ENCODE measurements at places on chromosomes 12 and 14.

DNA sequence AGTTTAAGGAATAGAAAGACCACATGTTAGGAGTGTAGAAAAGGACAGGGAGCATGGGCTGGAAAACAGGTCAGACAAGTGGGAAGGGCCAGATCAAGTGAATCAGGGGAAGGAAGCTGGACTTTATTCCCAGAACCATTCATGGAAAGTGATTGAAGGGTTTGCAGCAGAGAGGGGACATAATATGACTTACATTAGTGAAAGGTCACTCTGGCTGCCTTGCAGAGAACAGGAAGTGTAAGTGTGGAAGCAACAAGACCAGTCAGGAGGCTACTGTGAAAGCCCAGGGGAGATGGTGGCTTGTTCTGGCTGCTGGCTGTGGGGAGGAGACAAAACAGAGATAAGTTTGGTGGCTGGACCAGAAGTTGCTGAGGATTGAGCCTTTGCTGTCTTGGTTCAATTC, 69.1 kb downstream of the VCPKMT start:
- DNase-seq = no peak

DNA sequence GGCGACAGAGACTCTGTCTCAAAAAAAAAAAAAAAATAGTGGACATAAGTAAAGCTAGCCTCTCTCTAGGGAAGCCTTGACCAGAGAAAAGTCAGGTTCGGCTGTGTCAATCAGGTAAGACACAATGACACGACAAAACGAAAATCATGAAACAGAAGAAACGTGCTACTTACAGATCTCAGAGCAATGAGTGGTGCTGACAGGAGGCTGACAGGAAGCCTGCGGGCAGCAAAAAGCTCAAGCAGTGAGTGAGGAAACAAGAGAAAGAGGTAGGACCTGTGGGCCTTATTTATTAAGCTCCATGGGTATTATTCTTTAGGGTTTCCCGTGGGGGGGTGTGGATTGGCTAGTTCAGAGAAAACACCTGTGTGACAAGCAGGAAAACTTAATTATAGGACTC, 363.1 kb downstream of the KCNH5 start:
- DNase-seq = no peak

DNA sequence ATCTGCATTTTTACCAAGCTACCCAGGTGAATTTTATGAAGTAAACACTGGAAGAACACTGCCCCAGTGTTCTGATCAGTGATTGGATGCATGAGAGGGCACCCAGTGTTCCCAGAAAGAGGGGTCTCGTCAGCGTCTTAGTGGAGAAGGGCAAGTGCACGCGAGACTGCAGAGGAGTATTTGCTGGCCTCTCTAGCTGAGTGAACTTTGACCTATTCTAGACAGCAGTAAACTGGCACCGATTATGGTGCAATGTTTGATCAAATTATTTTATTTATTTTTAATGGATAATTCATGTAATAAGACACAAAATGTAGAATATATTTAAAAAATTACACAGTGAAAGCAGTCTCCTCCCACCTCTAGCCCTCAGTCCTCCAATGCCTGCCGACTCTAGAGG, 5.3 kb upstream of the GALNT8 start:
- no peak for DNase-seq

DNA sequence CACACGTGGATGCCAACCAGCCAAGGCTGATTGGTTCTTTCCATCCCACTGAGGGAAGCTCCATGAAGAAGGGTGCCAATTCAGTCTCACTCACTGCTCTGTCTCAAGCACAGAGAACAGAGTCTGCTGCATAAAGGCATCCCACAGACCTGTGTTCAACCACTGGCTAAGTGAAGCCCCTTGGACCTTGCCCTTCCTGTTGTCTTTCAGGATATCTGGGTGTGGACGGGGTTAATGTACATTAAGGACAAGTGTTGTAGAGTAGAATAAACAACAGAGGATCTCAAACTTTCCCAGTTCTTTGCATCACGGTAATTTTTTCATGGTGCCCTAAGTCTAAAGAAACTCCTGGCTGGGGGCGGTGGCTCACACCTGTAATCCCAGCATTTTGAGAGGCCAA, 33.1 kb upstream of the GPATCH2L start:
- DNase-seq = no peak

DNA sequence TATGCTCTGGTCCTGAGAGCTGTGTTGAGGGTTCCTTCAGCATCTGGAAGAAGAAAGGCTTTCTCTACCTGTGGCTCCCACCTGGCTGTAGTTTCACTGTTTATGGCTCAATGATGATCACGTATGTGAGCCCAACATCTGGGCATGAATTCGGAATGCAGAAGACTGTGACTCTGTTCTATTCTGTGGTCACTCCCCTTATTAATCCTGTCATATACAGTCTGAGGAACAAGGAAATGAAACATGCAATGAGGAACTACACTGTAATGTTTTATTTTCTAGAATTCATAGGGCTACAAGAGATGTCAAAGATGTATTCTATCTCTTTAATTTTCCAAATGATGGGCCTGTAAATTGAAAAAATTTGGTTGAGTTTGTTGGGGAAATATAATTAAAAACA, 10.8 kb upstream of the OR11G2 start:
- DNase-seq = no peak

DNA sequence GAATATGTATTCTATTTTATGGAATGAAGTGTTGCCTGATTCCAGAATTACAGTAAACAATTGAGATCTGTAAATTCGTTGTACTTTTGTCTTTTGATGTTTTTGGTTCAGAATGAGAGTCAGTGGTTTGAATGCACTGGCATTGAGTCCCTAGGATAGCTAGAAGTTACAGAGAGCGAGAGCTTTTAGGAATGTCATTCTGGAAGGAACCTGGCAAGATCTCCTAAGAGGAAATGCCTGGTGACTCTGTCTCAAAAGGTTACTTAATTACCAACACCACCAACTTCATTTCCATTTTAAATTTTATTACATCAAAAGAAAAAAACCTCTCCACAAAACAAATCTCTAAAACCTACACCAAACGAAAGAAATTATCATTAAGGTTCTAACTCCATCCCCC, 6.0 kb upstream of the CEBPE start:
- no peak for DNase-seq

DNA sequence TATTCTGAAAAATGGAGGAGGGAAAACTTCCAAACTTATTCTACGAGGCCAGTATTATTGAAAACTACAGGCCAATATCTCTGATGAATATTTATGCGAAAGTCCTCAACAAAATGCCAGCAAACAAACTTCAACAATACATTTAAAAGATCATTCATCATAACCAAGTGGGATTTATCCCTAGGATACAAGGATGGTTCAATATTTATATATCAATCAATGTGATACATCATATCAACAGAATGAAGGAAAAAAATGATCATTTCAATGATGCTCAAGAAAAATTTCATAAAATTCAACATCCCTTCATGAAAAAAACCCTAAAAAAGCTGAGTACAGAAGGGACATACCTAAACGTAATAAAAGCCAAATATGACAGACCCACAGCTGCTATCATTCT, 45.9 kb upstream of the LMNTD1 start:
- DNase-seq = no peak

DNA sequence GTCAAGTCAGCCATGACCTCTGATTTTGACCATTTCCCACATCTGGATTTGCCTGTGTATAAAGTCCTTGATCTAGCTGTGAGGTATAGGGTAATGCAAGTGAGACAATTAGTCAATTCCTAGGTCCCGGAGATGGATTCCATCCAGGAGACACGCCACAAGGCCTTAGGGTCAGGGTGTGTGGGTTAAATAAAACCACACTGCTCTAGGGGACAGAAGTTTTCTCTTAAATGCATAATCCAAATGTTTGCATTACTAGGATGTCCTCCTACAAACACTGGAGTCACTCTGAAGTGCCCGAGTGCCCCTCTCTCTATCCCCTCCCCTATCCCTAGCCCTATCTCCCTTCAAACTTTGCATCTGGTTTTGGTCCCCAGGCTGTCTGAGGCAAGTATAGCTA, 26.8 kb downstream of the LRIG3 start:
- no peak for DNase-seq

GRCh38 chr12:48875944-48876515, 10.4 kb upstream of the RND1 start:
- DNase-seq = no peak

DNA sequence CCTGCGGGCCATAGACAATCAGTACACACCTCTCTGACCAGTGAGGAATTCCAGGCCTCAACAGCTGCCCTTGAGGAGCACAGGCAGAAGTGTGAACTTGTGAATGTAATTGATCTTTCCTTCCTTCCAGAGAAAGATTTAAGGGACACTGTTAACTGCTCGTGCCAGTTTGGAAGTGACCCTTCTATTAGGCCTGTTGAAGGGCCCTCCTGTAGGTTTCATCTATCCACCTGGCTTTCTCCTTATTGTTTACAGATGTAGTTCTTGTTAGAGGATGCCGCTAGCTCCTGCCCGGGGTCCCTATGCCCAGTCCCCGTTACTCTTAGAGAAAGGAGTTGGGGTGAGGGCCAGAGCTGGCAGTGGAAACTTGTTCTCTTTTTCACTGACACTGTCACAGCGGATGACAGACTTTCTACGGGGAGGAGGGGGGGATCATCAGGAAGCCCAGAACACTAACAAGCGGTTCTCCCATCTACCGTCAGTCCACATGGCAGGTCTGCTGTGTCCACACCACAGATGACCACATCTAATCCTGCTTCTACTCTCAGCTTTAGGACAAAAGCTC, 42.6 kb downstream of the SH2B3 start:
- DNase-seq = no peak

- DNase-seq = no peak
Observed at GRCh38 chr12:125340791-125341190, 275.6 kb downstream of the AACS start.

- DNase-seq = peak; percentile 13
Observed at GRCh38 chr12:24991209-24992049, 42.5 kb upstream of the BCAT1 start.

DNA sequence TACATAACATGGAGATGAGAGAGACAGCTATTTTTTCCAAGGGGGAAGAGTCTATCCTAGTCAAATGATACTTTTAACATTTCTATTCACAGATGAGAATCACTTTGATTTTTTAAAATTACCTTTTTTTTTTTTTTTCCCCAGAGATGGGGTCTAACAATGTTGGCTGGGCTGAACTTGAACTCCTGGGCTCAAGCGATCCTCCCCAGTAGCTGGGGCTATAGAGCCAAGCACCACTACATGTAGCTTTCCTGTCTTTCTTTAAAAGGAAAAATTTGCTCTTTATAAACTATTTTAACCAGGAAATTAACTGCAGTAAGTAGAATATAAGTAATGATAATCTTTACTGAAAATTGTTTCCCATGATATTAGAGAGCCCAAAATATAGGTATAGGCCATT, 3.3 kb downstream of the PRICKLE1 start:
- DNase-seq = no peak

- DNase-seq = peak; percentile 67
Observed at GRCh38 chr14:69535230-69535848, 39.3 kb downstream of the CCDC177 start.

DNA sequence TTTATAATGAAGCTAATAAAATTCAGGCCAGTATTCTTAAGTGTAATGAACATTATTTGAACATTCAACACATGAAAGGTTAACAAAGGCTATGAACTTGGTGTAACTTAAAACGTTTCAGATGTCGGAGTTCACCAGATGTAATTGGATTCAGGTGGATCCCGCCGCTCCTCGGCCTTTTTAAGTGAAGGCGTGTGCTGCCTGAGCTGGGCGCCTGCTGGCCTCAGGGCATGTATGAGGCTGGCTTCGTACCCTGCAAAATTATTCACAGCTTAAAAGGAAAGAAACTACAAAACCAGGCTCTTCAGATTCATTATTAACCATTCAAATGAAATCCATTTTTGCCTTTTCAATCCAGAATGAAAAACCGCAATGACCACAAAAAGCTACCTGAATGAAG, 69.9 kb downstream of the WIF1 start:
- DNase-seq = no peak

DNA sequence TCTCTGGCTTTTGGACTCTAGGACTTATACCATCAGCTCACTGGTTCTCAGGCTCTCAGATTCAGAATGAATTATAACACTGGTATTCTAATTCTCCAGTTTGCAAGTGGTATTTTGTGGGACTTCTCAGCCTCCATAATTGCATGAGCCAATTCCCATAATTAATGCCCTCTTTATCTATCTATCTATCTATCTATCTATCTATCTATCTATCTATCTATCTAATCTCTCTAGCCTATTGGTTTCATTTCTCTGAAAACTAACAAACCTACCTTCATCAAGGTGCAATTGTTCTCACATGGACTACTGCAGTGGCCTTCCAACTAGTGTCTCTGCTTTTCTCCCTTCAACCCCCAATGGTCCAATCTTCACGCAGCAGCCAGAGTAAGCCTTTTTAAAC, 507.4 kb downstream of the ETNK1 start:
- no peak for DNase-seq

GRCh38 chr14:68458840-68459469, 333.9 kb downstream of the ZFP36L1 start:
- no peak for DNase-seq

- no peak for DNase-seq
Observed at GRCh38 chr12:120865098-120865497, 39.1 kb downstream of the SPPL3 start.

- DNase-seq = no peak
Observed at GRCh38 chr12:117064596-117064995, 34.6 kb downstream of the TESC start.

DNA sequence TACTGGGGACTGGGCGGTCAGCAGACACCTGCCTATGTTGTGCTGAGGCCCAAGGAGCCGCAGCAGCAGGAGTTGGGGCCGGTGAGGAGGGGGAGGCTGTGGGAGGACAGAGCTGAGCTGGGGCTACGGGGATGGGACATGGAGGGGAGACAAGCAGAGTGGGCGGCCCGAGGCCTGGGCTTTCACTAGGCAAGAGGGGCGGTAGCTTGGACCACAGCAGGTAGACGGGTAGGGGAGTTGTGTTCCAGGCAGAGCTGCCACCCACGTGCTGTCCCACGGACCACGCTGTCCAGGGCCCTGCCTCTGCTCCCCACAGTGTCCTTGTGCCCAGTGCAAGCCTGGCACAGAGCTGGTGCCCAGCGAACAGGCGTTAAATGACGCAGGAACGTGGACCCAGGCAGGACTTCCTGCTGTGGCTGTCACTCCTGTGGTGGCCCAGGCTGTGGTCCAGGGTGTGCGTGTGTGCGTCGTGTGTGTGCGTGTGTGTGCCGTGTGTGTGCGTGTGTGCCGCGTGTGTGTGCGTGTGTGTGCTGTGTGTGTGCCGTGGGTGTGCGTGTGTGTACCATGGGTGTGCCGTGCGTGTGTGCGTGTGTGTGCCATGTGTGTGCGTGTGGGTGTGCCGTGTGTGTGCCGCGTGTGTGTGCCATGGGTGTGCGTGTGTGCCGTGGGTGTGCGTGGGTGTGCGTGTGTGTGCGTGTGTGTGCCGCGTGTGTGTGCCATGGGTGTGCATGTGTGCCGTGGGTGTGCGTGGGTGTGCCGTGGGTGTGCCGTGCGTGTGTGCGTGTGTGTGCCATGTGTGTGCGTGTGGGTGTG, 6.8 kb downstream of the CEP170B start:
- no peak for DNase-seq

DNA sequence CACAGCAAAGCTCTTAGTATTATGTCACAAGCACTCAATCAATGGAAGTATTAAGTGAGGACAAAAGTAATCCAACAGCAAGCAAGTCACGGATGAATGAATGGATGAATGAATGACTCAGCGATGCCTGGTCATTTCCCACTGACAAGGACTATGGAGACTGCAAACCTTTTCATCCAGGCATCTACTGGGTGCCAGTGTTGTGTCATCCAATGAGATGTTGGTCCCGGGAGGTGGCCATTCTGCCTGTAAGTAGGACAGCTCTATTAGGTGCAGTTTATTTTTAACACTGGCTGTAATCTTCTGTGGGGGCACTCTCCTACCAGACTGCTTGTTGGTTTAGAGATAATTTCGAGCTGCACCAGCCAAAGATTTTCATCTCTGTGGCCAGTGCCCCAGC, 39.4 kb downstream of the STAB2 start:
- DNase-seq = no peak

Measured in 8988T (cell line).